Activated naive CD4-positive, alpha-beta T cell treated with Interleukin-2 at 50 U/mL for 16 hours (primary cell): ENCODE measurements at places on chromosomes 1 and 21.

- peak; percentile 70 for DNase-seq
Measured at GRCh38 chr1:1290238-1290731, 10.0 kb downstream of the SCNN1D start.

- DNase-seq, result no peak
Measured at GRCh38 chr1:241827264-241827663, 20.7 kb upstream of the EXO1 start.

GRCh38 chr1:230157420-230158390, 90.7 kb downstream of the GALNT2 start:
- DNase-seq, result no peak

DNA sequence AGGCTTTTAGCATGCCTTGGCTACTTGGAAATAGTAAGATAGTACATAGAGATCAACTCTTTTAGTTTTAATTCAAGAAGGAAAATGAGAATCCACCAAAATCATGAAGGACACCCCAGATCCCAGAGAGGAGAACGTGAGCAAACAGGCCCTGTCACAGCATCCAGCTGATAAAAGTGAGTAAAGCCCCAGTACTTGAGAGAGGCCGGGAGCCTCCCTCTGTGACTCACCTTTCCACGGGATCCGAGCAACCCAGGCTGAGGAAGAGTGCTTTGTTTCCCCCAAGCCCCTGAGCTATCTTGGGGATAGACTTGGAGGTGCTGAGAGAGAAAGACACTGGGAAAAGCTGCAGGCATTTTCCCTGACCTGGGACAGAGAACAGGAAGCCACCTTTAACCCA, 238.6 kb downstream of the DUSP10 start:
- no peak for DNase-seq

- DNase-seq, result no peak
Measured at GRCh38 chr21:45985471-45986315, 4.1 kb downstream of the COL6A1 start.
